ENCODE measurements at places on chromosomes 6 and 20. TPM values are rescaled to one million over a fixed set of nuclear protein-coding genes. Genes with fewer than 3 reads are reported as not detected.

- H3K27ac ChIP-seq = no peak overlapping the region
- H3K27me3 ChIP-seq = no peaks in the 10 kb centered on the region
- no peak for DNase-seq
- no peaks in the 10 kb centered on the region for H3K4me1 ChIP-seq
- H3K36me3 ChIP-seq = no peaks in the 10 kb centered on the region
Measured at GRCh38 chr6:168615837-168616236, 174.9 kb downstream of the SMOC2 start.

GRCh38 chr20:13212750-13213149, 8.3 kb upstream of the ISM1 start:
- H3K4me1 ChIP-seq = no peaks in the 10 kb centered on the region
- peaks cover 51% of the 10 kb centered on the region for H3K27me3 ChIP-seq
- no peak overlapping the region for H3K27ac ChIP-seq

GSTA2 gene
- total RNA-seq = not detected

BEND3 gene
- total RNA-seq = 10.9 TPM

GRCh38 chr6:166342349-166343149, at the start of gene SFT2D1:
Gene SFT2D1, minus strand, starts transcription at chr6:166342545. Its CDS starts 64 bp downstream, at chr6:166342481.
- no peaks in the 10 kb centered on the region for H3K27me3 ChIP-seq
- peaks cover 5% of the 10 kb centered on the region for H3K4me1 ChIP-seq
- peak within 1 kb of the TSS; percentile 82 for H3K4me3 ChIP-seq
- H3K36me3 ChIP-seq = peaks cover 1% of the 10 kb centered on the region
- DNase-seq = peak; percentile 91

- H3K27ac ChIP-seq = no peak overlapping the region
- no peak overlapping the region for H3K4me3 ChIP-seq
- no peaks in the 10 kb centered on the region for H3K4me1 ChIP-seq
- no peaks in the 10 kb centered on the region for H3K36me3 ChIP-seq
Measured at GRCh38 chr6:138815221-138815620, 19.3 kb downstream of the ECT2L start.

IL17A gene
- not detected for total RNA-seq

DNA sequence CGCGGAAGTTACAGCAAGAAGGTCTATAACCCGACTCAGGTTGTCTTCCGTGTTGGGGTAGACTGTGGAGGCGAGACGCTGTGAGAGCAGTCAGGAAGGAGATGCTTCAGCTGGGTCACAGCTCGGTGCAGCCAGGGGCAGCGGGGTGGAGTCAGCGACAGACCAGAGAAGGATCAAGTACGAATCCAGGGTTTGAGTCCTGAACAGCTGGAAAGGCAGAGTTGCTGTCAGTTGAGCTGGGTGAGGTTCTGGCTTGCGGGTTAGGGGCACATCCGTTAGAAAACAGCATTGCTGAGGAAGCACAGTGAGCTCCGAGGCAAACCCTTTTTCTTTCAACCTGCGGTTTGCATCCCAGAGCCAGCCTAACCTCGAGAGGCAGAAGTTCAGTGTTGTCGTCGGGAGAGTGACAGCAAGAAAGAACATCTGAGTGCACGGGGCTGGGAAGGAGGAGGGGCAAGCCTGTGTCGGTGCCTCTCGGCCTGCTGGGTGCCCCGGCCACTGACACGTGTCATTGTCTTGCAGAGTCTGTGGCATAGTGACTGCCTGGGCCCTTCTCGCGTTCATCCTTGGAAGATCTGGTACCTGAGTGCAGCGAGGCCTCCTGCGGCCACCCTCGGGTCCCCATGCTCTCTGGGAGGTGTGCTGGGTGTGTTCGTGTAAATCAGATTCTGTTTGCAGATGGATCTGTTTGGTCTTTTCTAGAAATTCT, 20.0 kb downstream of the PNLDC1 start:
- H3K4me3 ChIP-seq = no peak overlapping the region
- no peak overlapping the region for H3K27ac ChIP-seq
- no peaks in the 10 kb centered on the region for H3K36me3 ChIP-seq
- no peaks in the 10 kb centered on the region for H3K27me3 ChIP-seq
- no peak for DNase-seq

GRCh38 chr6:154733626-154734382, 588 bp downstream of the SCAF8 start:
- H3K27me3 ChIP-seq = no peaks in the 10 kb centered on the region
- peak overlapping the region; percentile 97 for H3K27ac ChIP-seq
- no peaks in the 10 kb centered on the region for H3K36me3 ChIP-seq

GRCh38 chr6:155495011-155495768, 39.6 kb upstream of the NOX3 start:
- H3K27me3 ChIP-seq = no peaks in the 10 kb centered on the region
- H3K36me3 ChIP-seq = no peaks in the 10 kb centered on the region
- H3K4me3 ChIP-seq = no peak overlapping the region
- H3K27ac ChIP-seq = no peak overlapping the region

FAM50B gene
- 13.0 TPM for total RNA-seq

DNA sequence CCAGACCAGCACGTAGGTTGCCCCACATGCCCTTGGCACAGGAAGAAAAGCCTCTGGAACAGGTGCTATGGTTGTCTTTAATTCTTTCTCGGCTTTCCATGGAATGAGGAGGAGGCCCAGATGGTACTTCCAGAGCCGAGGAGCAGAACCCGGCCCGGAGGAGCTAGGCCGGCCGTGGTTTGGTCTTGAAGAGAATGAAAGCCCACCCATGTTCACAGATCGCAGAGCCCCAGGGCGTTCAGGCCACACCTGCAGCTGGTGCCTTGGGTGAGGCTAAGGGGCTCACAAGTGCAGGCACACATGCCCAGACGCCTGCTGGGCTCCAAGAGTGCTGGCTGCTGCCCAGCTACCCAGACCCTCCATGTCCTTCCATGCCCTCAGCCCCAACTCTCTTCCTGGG, 20.0 kb downstream of the EDN3 start:
- H3K27ac ChIP-seq = no peak overlapping the region
- DNase-seq = no peak
- no peaks in the 10 kb centered on the region for H3K4me1 ChIP-seq
- H3K36me3 ChIP-seq = no peaks in the 10 kb centered on the region
- H3K4me3 ChIP-seq = no peak overlapping the region

DNA sequence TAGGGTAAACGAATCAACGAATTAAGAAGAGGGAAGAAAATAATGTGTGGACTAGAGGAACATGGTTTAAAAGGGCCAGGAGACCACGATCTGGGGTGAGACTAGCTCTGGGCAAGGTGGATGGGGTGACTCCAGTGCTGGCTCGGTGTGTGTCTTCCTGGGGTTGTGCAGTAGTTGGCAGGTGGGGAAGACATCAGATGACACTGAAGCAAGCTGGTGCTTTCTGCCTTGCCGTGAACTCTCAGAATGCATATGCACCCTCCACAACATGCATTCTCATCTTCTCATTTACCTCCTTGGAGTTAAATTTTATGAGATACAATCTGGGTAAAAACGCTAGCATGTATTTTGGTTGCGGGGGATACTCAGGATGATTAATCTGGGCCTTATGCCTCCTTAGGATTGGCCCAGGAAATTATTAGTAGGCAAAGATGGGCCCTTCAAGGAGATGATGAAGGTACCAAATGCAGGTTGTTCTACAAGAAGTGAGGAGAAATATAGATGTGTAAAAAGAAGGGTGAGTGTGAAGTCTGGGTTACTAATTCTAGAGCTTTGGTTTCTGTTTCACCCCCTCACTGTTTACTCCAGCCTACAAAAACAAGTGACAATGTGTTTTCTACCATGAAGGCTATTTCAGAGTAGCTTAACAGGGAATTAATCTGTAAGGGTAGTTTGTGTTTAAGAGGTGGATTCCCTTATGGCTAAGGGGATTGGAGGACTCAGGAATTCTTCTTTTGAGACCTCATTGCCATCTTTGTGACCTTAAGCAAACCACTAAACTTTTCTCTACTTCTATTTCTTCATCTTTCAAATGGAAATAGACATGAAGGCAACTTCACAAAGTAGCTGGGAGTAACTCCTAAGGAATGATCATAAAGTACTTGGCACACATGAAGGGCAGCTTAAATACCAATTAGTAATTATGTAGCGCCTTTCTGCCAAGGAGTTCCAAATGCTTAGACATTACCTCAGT, 71.0 kb upstream of the SUPT3H start:
- H3K27ac ChIP-seq = peak overlapping the region; percentile 59
- H3K4me3 ChIP-seq = no peak overlapping the region
- DNase-seq = no peak
- H3K36me3 ChIP-seq = no peaks in the 10 kb centered on the region
- peaks cover 67% of the 10 kb centered on the region for H3K4me1 ChIP-seq

DNA sequence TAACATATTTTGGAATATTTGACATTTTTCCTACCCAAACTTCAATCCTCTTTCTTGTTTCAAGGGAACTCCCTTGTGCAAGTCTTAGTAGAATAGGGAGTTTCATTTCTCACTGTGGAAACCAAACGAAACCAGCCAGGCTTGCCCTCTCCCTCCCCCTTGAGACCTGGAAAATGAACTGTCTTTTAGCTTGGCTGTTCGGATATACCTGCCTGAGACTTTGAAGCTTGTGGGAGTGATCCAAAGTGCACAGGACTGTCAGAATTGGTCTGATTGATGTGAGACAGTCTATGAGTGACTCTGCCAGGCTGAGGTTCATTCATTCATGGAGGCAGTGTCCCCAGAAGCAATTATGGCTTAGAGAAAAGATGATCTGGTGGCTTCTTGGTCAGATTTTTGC, 388.1 kb downstream of the EPM2A start:
- no peaks in the 10 kb centered on the region for H3K36me3 ChIP-seq
- no peak overlapping the region for H3K27ac ChIP-seq
- H3K4me3 ChIP-seq = no peak overlapping the region
- DNase-seq = no peak

BHLHE23 gene
- total RNA-seq = not detected

TUBB1 gene
- total RNA-seq = not detected

DNA sequence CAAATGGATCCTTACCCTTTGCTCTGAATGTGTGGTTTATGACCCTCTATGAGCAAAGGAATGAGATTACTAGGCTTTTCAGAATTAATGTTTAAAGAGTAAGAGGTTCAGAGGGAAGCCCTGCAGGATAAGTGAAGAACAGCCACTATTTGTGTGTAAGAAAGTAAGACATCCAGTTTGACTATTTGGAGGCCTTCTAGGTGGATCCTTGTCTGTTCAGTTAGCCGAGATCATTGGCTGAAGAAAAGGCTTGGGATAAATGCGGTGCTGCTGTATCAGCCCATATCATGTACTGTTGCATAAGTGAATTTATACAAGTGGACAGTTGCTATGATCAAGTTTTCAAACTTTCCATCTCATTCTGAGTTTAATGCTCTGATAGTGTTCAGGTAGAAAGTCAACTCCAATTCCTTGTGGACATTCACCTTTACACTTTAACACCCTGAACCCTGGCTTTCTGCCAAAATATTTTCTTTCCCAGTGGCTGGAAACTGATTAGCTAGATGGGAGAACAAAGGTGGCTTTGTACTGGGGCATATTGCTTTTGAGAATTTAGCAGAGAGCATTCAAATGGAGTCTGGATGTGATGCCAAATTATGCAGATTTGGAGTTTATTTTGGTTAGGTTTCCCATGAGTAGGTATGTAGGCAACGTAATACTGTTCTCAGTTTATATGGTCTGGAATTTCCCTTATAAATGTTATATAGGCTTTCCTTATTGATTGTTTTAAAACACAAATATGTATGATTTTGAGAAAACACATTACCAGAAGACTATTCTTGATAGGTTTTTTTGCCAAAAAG, 15.0 kb downstream of the PARD6B start:
- H3K27ac ChIP-seq = peak overlapping the region; percentile 44
- H3K36me3 ChIP-seq = peaks cover 30% of the 10 kb centered on the region
- peaks cover 47% of the 10 kb centered on the region for H3K4me1 ChIP-seq
- DNase-seq = no peak
- no peak overlapping the region for H3K4me3 ChIP-seq
- H3K27me3 ChIP-seq = no peaks in the 10 kb centered on the region

DNA sequence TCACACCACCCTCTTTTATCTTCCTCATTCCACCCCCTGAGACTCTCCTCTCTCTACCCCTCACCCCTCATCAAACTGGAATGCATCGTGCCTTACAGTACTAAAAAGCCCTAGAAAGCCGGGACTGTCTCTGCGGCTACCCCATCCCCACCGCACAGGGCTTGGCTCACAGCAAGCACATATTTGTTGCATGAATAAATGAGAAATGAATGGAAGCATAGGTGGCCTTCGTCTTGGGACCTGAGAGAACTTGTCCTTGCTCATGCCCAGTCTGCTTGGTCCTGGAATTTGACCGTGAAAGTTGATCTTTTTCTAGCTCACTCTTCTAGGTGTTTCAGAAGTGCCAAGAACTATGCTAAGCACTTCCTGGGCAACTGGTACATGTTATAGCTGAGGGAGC, 53.3 kb downstream of the APCDD1L start:
- no peak overlapping the region for H3K27ac ChIP-seq
- DNase-seq = no peak
- no peak overlapping the region for H3K4me3 ChIP-seq

GRCh38 chr20:62727584-62728027, 19.0 kb downstream of the NTSR1 start:
- H3K27me3 ChIP-seq = no peaks in the 10 kb centered on the region
- DNase-seq = no peak
- no peaks in the 10 kb centered on the region for H3K4me1 ChIP-seq
- H3K27ac ChIP-seq = no peak overlapping the region
- no peaks in the 10 kb centered on the region for H3K36me3 ChIP-seq
- H3K4me3 ChIP-seq = no peak overlapping the region

PAK5 gene
- total RNA-seq = not detected

- H3K36me3 ChIP-seq = no peaks in the 10 kb centered on the region
- no peak overlapping the region for H3K27ac ChIP-seq
- H3K4me1 ChIP-seq = no peaks in the 10 kb centered on the region
Measured at GRCh38 chr6:217048-217659, 75.1 kb upstream of the DUSP22 start.

GRCh38 chr20:62703853-62704228, 4.8 kb upstream of the NTSR1 start:
- no peaks in the 10 kb centered on the region for H3K27me3 ChIP-seq
- no peak for DNase-seq
- H3K27ac ChIP-seq = peak overlapping the region; percentile 34
- H3K4me3 ChIP-seq = no peak overlapping the region
- no peaks in the 10 kb centered on the region for H3K36me3 ChIP-seq
- H3K4me1 ChIP-seq = peaks cover 36% of the 10 kb centered on the region

PRL gene
- total RNA-seq = not detected

GRCh38 chr20:51281521-51281920, 258.6 kb upstream of the KCNG1 start:
- H3K36me3 ChIP-seq = no peaks in the 10 kb centered on the region
- peaks cover 10% of the 10 kb centered on the region for H3K27me3 ChIP-seq
- H3K4me1 ChIP-seq = no peaks in the 10 kb centered on the region

DNA sequence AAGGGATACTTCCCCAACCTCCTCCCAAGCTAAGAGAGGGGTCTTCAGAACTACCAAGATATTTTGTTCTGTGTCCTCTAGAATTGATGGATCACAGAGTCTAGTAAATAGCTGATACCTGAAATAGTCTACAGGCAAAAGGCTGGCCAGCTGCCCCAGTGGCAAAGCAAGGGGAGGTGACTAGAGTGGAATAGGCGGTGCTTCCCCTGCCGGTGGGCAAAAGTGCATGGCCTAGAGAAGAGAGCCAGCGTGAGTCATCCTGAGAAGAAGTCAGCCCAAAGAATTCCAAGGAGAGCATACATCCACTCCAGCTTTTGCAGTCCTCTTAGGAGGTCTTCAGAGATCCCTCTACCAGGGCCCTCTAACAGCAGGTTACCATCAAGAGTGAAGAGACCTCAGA, 14.7 kb downstream of the DPPA5 start:
- no peaks in the 10 kb centered on the region for H3K36me3 ChIP-seq
- H3K27ac ChIP-seq = no peak overlapping the region
- no peaks in the 10 kb centered on the region for H3K27me3 ChIP-seq
- H3K4me1 ChIP-seq = no peaks in the 10 kb centered on the region
- DNase-seq = no peak
- no peak overlapping the region for H3K4me3 ChIP-seq

- H3K27me3 ChIP-seq = no peaks in the 10 kb centered on the region
- no peak overlapping the region for H3K4me3 ChIP-seq
- no peak for DNase-seq
- H3K27ac ChIP-seq = no peak overlapping the region
- no peaks in the 10 kb centered on the region for H3K36me3 ChIP-seq
Measured at GRCh38 chr6:138656364-138657064, 117.1 kb upstream of the CCDC28A start.
